HuH-7.5 (cell line): ENCODE measurements at places on chromosomes 16 and 17.

GRCh38 chr16:68954911-68955635, 111.7 kb downstream of the TANGO6 start:
- no peak for DNase-seq

DNA sequence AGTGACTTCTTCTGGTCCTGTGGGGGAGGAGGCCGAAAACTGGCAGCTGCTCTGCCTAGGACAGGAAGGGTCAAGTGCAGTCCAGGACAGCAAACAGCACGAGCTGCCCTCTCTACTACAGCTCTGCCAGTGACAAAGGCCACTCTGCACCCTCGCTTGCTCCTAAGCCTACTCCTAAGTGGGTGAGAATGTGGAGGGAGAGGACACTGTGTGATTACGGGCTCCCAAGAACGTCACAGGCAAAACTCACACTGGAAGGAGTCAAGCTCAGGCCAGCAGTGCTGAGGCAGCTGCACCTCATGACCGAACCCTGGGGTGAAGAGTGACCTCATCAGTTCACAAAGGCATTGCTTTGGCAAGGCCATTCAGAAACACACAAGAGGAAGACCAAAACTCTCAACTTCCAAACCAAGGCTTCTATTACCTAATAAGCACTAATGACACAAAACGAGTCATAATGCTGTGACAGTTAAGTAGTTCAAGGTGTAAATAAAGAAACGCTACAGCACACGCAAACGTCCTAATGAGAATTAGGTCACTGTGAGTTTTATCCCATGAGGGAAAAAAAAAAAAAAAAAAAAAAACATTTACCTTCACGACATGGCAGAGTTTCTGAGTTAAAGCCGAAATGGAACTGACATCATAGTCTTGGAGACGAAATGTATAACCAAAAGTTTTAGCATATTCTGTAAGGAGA, 35.1 kb downstream of the MARF1 start:
- no peak for DNase-seq

- DNase-seq: no peak
Measured at GRCh38 chr17:45240905-45241327, 19.2 kb downstream of the FMNL1 start.

DNA sequence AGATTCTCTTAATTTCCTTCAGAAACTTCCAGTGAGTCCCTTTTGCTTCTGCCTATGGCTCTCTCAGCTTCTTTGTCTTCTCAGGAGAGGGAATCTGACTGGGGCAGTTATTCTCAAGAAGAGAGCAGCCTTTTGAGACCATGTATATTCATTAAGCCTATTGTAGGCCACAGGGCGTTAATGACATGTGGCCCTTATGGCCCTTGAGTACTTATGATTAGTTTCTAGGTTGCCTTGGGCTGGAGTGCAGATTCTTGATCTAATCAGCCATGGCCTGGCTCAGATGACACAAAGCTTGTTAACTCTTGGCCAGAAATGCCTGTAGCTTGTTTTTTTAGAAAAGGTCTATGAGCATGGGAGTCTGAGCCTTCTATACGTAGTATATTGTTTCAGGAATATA, 17.4 kb downstream of the MFSD11 start:
- DNase-seq: no peak

DNA sequence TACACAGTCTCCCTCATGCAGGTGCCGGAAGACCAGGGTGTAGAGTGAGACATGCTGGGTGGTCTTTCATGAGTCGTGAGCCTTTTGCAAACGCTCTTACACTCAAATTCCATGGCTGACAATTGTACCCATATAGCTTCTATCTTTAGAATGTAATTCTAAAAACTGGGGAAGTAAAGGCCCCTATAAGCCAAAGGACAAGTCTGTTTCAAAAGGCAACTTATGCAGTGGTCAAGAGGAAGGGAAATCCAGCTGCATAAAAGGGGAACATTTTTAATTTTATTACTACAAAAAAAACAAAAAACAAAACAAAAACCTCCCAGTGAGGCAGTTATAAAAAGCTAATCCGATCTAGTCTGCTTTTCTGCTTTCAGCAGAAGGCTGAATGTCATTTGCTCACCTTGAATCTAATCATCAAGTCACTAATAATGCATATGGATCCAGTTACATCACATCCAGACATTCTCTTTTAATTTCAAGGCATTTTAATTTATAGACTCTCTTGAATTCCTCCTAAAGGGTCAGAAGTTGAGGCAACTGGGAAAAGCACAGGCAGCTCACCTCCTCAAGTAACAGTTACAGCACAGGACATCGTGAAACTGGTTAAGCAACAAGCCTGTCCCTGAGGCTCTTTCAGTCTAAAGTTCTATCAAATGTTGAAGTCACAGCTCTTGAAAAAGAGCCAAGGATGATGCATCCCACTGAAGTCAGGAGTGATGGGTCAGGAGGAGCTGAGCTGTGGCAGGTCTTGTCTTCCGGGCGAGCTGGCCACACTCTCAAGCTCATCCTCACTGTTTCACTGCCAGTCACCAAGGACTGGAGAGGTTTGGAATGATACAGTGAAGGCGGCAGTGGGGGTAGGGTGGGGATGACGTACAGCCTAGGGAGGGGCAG, 99.7 kb downstream of the VPS53 start:
- no peak for DNase-seq

GRCh38 chr16:5665834-5666233, 568.2 kb upstream of the EEF2KMT start:
- DNase-seq: no peak

GRCh38 chr17:57864273-57864672, 14.4 kb upstream of the MRPS23 start:
- no peak for DNase-seq

DNA sequence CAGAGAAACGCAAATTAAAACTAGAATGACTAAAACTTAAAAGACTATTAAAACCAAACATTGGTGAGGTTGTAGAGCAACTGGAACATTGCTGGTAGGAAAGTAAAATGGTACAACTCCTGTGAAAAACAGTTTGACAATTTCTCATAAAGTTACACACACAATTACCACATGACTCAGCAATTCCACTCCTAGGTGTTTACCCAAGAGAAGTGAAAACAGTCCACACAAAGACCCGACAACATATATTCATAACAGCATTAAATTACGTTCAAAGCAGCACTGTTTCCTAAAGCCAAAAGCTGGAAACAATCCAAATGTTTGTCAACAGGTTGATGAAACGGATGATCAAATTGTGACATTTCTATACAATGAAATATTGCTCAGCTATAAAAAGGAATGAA, 26.5 kb upstream of the ALOX12 start:
- no peak for DNase-seq

DNA sequence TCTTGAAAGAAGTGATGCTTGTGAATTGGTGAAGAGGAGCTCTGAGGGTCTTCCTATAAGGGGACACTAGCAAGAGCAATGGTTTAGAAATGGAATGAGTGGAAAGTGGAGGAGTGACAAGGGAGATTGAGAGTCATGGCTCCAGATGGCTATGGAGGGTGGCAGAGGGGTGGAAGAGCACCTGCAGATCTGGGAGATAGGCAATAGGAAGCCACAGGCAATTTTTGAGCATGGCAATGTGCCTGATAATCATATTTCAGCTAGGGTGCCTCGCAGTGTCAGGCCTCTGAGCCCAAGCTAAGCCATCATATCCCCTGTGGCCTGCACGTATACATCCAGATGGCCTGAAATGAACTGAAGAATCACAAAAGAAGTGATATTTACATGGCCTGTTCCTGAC, 21.5 kb downstream of the RGS9 start:
- no peak for DNase-seq

DNA sequence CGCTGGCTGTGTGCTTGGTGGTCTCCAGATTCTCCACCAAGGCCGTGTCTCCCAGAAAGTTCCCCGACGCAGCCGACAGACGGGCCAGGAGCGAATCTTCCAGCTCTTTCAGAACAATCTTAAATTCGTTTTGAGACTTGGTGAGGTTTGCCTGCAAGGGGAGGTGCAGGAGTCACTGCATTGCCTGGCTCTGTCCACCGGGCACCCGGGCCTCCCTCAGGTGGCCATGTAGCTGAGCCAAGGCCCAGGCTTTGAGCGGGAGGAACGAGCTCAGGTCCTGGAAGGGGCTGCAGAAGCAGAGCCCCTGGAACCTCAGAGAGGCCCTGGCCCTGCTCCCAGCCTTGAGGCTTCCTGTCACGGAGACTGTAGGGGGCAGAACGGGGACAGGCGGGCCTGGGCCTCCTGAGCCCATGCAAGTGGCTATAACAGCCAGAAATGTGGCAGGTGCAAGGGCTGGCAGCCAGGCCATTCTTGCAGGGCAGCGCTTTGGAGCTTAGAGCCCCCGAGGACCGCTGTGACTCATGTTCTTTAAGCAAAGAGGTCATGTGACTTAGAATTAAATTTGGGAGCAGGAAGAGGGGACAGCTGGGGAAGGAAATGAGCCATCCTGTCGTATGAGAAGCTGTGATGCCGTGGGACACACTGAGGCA, 72.4 kb downstream of the PGS1 start:
- no peak for DNase-seq

DNA sequence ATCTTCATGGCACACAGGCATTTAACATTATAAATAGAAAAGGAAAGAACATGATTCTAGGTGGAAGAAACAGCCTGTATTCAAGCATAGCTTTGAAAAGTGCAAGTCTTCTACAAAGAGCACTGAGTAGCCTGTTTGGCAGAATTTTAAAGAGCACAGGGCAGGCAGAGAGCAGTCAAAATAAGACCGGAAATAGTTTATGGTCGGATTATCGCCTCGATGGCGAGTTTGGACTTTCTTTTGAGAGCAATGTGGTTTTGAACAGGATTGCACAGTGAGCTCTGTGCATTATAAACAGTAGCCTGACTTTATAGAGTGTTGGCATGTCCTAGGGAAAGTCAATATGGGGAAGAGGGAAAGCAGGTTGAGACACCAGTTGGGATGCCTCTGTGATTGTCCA, 6.2 kb upstream of the TMEM100 start:
- DNase-seq: no peak

DNA sequence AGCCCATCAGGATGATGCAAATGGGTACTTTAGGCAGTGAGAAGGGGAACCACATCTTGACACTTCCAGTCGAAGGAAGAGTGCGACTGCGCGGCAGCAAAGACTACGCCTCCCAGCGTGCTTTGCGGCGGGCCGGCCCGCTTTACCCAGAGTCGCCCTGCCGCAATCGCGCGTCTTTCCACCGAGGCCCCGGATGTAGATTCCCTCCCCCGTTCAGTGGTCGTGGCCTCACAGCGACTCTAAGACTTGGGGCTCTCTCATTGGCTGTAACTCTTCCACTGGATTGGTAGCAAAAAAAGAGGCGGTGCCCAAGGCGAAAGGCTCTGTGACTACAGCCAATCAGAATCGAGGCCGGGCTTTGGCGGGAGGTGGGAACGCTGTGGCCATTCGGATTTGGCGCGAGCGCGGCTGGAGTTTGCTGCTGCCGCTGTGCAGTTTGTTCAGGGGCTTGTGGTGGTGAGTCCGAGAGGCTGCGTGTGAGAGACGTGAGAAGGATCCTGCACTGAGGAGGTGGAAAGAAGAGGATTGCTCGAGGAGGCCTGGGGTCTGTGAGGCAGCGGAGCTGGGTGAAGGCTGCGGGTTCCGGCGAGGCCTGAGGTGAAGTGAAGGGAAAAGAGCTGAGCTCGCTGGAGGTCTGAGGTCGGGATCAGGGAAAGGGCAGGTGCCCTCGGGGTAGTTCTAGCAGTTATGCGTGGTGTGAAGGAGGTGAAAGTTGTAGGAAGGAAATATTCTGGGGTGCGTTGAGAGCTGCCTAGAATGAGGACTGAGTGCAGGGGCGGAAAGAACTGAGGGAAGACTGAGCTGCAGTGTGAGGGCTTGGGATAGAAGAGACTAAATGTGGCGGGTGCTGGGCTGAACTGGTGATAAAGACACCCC, at the start of gene CDC6:
Gene CDC6, plus strand, starts transcription at position 386 of the 876 bp plus-strand sequence. CDS start 1,542 bp downstream, outside the sequence.
- DNase-seq: peak; percentile 74

- DNase-seq: no peak
Measured at GRCh38 chr16:81195885-81196534, 42.5 kb upstream of the BCO1 start.

DNA sequence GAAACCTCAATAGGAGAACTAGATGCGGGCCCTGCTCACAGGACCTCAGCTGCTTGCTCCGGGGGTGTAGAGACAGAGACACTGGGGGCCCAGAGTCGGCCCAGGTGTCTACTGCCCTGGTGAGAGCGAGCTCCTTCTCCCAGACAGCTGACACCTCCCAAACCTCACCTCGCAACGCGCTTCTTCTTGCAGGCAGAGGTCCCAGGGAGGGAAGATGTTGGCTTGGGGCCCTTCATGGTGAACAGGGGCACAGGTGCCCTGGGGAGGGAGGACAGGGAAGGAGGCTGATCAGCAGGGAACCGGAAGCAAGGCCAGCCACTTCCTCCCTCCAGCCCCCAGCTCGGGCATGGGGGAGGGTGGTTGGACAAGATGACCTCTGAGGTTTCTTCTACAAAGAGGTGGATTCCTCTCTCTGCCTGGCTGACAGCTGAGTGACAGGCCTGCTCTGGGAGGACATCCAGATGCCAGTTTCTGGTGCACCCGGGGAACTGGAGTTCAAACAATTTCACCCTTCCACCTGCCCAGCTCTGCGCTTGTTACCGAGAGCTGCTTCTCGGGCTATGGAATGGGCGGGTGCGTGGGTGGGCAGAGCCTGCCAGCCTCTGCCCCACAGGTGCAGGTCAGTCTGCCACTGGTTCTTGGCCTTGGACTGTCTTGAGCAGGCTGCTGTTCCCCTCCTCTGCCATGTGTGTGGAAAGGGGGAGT, 11.7 kb upstream of the GFAP start:
- no peak for DNase-seq

- no peak for DNase-seq
Measured at GRCh38 chr16:59601452-59601851, 867.3 kb upstream of the GOT2 start.

DNA sequence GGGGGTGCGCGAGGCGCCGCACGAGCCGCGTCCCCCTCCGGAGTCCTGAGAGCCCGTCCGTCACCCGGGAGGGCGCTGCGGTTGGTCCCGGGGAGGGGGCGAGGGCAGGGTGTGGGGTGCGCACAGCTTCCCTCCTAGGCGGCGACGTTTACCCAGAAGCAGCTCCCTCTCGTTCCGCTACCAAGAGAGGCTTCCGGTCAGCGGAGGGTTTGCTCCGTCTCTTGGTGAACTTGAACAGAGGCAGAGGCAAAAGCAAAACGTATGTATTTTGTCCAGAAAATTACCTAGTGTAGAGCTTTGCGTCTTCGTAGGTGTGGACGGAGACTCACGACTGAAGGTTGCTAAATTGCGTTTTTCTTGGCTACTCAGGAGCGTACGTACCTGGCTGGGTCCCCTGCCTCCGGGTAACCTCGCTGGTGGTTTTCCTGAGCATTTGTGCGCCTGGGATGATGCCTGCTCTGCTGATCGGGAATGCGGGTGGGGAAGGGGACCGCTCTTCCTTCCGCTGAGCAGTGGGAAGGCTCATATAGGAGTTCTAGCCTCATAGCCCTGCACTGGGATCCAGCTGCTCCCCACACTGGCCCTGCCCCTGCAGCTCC, 833 bp downstream of the WSCD1 start:
- DNase-seq: peak; percentile 46

GRCh38 chr17:76479515-76480060, 12.2 kb downstream of the AANAT start:
- no peak for DNase-seq

- no peak for DNase-seq
Measured at GRCh38 chr16:85171759-85172454, 59.6 kb upstream of the CIBAR2 start.
